Fibroblast of gingiva (primary cell): ENCODE measurements at places on chromosomes 6 and 20.

DNA sequence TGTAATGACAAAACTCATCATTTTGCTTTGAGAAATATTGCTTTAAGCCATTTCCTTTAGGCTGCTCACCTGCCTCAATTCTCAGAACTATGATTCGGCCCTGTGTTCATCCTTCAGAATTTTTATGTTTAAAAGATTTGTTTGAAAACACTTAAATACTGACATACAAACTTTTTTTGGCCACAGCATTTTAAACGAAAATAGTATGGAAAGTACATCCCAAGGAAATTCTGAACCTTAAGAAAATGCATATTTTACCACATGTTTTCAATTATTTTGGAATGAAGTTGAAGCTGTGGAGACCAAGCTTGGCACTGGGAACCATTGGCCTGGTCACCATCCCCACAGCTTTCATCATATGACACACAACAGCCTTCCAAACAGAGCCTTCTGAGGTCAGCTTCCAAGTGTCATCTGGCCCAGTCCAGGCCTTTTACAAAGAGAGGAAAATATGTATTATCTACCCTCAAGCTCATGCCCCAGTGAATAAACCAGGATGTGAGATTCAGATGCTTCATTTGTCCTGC lies 83.3 kb downstream of the SOD2 start:
- DNase-seq = peak; percentile 90

DNA sequence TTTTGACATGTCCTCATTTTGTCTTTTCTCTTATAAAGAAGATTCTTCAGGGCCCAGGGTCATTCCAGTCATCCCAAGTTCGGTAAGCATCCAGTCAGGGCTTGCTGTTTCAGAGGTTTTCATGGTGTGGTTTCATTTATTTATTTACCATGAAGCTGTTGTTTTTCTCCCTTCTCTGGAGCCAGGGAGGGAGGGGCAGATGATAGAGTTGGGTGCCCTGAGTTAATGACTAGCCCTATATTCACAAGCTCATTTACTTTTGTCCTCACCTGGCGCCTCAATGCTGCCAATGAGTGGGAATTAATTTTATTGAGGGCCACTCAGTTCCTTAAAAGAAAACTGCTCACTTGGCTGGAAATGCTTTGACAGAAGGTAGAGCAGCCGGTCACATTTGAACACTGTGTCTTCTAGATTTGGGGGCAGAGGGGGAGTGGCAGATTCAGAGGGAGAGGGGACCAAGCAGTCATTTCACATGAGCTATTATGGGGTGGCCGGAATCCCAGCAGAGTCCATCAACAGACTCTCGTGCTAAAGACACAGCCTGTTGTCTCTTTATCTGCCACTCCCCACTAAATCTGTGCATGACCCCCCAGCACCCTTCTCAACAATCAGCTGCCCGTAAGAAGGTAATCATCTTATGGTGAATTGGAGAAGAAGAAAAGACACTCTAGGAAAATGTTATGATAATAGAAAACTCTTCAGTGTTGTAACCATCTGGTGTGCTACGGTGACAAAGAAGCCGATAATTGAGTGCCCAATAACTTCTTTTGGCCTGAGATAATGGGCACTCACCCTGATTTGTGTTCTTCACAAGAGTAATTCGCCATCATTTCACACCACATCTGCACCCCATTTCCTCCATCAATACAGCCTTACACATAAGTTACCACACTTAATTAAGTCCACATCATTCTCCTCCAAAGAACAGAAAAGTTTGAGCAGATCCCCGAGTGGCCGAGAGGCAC lies 573.5 kb upstream of the JAG1 start:
- DNase-seq = no peak

DNA sequence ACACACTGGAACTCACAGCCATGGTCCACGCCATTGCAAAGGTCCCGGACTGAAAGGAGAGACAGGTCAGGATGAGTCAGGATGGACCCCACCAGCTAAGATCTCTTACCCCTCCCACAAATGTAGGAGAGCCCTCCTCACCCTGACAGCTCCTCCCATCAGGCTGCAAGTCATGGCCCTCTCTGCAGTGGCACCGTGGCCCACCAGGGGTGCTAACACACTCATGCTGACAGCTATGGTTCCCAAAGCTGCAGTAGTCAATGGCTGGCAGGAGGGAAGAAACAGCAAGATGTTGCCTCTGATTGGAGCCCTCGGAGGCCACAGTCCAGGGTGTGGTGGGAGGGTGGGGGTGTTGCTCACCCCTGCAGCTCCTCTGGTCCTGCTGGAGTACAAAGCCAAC lies 5.7 kb upstream of the RBPJL start:
- DNase-seq = no peak

GRCh38 chr6:7073082-7073820 lies 34.5 kb upstream of the RREB1 start:
- DNase-seq = no peak

GRCh38 chr20:61965606-61966491 lies 99.8 kb downstream of the TAF4 start:
- DNase-seq = no peak

GRCh38 chr6:106125925-106126435 lies 39.8 kb downstream of the PRDM1 start:
- DNase-seq = no peak

- DNase-seq = no peak
Measured at GRCh38 chr6:54987633-54988290, 141.2 kb downstream of the FAM83B start.

GRCh38 chr20:21534453-21534852 lies 20.6 kb upstream of the NKX2-2 start:
- DNase-seq = no peak

DNA sequence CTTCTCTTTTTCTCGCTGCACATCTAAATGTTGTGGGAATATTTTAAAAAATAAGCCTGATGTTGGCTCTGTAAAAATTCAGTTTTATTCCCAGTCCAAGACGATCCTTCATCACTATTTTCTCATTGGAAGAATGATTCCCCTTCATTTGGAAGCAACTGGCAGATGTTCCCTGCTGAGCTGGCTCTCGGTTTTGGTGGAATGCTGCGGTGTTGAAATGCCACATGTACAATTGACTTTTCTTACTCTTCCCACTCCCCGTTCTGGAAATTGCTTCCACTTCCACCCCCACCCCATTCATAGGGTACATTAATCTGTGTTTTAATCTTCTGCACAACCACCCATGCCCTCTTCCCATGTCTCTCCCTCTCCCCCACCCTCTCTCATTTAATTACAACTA lies 496.3 kb upstream of the MAP3K7 start:
- no peak for DNase-seq

DNA sequence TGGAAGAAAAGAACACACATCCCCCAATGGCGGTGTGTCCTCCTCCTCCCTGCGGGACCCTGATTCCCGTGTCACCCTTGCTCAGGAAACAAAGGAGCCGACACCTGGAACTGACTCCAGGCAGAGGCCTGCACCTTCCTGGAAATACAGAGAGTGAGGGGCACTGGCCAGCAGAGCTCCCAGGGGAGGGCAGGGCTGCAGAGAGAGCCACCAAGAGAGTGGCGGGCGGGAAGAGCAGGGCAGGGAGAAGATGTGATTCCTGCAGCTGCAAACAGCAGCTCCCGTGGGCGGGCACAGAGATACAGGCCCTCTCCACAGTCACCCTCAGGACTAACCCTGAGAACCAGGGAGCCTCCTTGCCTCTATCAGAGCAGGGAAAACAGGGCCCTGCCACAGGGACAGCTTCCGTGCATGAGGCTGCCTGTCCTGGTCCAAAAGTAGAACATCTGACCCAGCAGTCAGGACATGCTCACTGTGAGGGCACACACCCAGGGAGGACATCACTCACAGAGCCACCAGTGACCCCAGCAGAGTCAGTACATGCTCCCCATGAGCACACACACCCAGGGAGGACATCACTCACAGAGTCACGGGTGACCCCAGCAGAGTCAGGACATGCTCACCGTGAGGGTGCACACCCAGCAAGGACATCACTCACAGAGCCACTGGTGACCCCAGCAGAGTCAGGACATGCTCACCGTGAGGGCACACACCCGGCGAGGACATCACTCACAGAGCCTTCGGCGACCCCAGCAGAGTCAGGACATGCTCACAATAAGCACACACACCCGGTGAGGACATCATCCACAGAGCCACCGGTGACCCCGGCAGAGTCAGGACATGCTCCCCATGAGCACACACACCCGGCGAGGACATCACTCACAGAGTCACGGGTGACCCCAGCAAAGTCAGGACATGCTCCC lies 193.1 kb downstream of the DLL1 start:
- no peak for DNase-seq

DNA sequence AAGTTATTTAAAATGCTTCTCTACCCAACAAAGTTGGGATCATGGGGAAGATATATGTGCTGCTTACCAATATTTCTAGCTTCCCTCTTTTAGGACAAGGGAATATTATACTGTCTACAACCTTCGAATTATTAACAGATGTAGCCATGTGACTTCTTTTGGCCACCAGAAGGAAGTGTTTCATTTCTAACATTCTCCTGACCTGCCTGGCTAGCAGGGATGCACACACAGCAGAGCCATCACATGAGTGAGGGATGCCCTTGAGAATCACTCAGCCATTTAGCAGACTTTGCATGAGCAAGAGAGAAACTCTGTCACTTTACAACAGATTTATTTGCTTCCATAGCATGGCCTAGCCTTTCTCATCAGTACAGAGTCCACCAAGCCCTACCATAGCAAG lies 230.7 kb upstream of the MARCKS start:
- DNase-seq = no peak

DNA sequence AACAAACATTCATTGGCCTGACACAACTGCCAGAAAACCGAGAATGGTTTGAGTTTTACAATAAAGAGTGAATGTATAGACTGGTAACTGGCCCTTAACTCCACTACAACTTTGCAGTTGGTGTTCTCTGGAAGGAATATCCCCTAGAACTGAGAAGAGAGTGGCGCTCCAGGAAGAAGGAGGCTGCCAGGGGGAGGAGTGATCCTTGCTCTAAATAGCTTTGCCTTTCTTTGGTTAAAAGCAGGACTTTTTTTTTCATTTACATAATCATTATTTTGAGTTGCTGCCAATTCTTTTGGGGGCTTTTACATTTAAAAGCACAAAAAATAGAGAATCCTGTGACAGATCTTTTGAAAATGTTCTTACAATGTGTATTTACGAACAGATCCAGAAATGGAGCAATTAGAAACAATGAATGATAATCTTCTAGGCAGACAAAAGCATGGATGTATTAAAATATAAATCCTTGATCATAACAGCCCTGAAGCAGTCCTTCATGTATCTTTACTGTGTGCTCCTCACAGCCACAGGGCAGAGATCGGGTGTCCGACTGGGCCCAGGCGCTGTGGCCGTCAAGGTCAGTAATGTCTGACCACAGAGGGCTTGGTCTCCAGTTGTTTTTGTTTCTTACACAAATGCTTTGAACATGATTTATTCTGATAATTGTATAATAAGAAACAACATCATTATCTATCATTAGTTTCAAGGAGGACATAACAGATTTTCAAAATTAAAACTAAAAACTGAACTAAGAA lies 612.2 kb downstream of the HDGFL1 start:
- no peak for DNase-seq

DNA sequence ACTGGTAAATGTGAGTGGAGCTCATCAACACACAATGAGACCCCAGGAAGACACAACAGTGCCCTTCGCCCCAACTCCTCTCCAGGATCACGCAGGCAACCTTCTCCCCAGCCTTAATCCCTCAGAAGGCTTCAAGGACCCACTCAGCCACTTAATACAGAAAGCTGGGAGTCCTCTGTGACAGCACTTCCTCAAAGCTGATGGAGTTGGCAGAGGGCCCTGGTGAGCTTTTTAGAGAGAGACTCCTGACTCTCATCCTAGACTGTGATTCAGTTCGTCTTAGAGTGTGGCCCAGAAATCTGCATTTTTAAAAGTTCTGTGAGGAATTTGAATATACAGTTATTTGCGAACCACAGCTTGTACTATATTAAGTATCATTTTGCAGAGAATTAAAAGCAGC lies 187.7 kb downstream of the UST start:
- DNase-seq = no peak

DNA sequence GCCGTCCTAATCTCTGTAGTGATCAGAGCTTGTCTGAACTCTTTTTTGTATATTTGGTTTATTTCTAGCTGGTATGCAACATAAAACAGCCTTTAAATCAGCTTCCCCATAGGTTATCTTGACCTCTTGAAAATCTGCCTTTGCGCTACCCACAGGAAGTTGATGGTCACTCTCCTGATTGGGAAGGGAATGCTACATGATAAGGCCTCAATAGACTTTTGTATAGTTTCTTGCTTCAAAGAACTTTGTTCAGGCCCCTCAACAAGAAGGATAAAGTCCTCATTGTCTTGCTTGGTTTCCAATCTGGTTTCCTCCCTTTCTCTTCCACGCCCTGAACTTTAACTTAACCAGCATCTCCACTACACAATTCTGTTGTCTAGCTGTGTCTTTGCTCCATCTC lies 95.4 kb upstream of the TENT5A start:
- DNase-seq = no peak

DNA sequence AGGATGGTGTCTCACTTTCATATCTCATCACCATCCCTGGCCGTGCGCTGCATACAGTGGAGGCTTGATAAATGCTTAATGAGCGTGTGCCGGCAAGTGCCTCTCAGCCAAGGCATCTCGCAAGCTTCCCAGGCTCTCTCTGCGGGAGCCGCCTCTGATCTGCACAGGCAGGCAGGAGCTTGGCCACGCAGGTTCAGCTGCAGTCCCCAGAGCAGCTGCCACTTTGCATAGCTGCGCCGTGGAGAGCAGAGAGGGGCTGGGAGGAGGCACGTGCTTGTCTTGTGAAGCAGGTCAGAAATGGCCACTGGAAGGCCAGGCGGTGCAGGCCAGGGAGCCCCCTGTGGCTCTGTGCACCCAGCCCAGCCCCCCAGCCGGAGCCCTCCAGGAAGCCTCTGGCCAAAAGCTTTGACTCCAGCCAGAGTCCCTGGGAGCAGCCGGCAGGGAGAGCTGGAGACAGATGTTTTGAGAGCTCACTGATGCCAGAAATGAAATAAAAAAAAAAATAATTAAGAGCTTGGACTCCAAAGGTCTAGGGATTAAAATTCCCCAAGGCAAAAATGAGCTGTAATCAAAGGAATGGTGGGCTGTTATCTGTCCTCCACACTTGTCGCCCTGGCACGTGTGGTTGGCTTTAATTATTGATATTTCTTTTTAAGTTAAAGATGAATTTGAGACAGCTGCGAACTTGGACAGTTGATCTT lies 377.0 kb downstream of the CDH4 start:
- no peak for DNase-seq

DNA sequence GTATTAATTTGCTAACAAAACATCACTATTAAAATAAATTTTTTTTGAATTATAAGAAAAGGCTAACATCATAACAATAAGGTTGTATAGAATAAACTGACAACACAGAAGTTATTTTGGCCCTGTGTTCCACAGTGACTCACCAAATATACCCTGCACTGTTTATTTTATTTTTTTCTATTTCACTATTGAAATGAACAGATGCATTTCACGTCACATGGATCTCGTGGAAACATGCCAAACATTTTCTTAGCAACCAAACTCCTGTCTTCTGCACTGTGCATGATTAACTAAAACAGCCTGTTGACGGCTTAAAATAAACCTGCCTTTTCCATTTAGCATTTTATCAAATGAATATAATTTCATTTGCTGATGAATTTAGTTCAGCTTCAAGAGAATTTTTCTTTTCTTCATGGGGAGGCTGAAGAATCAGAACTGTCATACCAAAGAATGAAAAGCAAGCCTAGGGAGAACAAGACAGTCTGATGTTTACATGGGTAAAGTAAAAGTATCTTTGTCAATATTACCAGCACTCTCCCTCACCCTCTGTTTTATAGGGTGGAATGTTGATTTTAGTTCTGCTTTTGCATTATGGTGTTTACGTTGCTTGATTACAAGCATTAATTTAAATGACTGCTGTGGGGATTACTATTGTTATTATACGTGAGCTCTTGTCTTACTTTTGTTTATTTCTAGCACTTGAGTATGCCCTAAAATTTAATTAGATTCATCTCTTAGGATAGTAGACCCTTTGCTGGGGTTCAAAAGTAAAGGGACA lies 115.3 kb downstream of the LCA5 start:
- DNase-seq = peak; percentile 95

GRCh38 chr6:5665667-5666066 lies 341.1 kb downstream of the NRN1 start:
- no peak for DNase-seq
